ENCODE measurements at places on chromosomes 1 and 21.
A peak's percentile ranks its signal among the peaks of the same experiment; 100 is the strongest.

- no peak for DNase-seq
Observed at GRCh38 chr21:45593162-45594022, 50.1 kb upstream of the PCBP3 start.

DNA sequence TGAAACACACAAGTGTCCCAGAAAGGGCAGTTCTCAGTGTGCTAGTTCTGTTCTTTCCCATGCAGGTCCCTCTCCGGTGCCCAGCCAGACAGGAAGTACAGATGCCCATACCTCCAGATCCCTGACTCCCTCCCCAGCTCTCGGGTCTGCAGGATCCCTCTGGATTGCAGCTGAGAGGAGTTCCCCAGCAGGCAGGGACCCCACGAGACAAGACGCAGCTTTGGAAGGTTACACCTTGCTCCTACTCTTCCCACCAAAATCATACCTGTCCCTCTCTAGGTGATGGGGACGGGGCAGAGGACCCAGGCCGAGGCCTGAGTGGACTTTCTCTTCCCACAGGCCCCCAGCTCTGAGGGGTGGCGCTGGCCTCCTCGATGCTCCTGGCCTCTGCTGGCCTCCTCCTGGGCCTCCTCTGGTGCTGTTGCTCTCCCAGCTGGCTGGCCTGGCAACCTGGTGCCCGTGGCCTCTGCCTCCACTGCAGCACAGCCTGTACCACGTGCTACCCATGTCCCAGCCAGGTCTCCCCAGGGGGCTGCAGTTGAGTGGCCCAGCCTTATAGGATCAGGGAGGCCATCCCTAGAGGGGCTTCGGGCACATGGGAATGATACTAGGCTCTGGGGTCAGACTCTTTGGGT lies 9.4 kb downstream of the LDLRAD2 start:
- no peak for DNase-seq

DNA sequence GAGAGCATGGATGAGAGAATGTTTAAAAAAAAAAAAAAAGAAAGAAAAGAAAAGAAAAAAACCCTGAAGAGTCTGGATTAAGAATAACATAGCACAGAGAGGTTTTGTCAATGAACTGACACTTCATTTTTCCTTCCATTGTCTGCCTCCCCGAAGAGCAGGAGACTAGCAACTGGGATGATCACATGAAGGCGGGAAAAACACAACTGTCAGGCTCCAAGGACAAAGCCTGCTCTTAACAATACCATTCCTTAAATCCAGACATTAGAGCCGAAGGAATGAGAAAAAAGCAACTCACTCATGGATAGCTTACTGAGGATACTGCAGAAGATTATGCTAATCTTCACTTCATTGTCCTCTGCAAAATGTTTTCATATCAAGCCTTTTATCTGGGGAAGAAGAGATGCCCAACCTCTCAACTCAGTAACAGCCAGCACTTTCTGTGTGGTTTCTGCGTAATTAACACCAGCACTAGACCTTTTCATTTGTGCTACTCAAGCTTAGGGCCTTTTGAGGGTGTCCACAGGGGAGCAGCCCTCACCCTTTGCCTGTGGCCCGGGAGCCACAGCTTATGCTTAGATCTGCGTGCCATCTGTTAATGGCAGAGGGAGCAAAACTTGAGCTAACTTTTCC lies 182.3 kb downstream of the BARHL2 start:
- no peak for DNase-seq

DNA sequence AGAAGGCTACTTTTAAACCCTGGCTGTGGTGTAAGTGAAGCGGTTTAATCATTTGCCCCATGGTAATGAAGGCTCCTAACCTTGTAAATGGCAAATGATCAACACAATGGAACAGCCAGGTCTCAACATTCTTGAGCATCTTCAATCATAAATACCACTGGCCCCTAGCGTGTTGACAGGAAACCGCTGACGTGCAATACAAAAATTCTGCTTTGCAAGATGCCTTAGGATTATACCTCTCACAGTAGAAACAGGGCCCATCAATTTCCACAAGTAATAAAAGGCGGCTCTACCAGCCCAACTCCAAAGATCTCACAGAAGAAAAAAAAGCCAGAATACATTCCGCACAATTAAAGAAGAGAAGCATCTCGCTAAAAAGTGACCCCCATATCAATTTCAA lies 32.8 kb downstream of the LGALS8 start:
- DNase-seq: no peak

DNA sequence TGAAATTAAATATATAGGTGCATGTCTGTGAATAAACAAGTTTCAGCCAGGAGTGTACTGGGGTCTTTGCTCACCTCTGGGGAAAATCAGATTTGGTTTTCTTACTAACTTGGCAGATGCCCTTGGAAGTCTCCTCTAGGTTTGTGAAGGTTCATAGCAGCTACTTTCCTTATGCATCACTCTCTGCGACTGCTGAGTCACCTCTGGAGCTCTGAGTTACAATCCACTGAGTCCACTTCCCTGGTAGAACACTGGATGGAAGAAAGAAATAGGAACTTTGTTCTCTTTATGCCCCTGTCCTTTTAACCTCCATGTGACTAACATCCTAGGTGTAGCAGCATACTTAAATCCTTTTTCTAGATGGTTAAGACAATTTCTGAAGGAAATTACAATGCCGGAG lies 4.4 kb upstream of the FASLG start:
- DNase-seq: no peak

DNA sequence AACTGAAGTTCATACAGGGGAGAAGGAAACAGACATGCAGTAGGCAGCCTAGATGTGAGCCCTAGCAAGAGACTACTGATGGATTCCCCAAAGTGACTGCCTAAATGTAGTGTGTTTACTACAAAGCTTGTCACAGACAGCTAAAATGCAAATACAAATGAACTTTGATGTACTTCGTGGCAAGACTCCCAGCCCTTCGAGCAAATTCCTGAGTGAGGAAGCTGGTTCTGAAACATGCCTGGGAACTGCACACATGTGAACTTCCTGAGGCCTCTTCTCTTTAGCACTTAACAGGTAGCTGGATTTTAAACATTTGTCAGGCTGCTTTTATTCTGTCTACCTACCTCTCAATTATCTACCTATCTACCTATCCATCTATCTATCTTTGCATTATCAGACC lies 6.7 kb upstream of the IRF2BP2 start:
- DNase-seq: no peak

DNA sequence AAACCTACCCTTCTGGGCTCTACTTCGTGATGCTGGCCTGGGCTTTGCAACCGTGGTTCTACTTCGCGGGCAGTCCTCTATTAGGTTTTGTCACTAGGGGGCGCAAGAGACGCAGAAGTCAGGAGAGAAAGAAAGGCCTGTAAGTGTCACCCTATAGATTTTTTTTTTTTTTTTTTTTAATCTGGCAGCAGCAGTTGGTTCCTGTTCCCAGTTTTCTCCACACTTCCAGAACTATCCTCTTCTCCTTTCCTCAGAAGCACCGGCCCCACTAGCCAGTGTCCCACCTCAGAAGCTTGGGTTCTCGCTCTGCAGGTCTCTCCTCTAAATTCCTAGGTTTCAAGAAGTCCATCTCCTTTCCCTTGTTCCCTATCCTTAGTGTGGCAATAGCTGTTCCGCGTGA lies 9.1 kb upstream of the LCE2D start:
- peak; percentile 47 for DNase-seq

DNA sequence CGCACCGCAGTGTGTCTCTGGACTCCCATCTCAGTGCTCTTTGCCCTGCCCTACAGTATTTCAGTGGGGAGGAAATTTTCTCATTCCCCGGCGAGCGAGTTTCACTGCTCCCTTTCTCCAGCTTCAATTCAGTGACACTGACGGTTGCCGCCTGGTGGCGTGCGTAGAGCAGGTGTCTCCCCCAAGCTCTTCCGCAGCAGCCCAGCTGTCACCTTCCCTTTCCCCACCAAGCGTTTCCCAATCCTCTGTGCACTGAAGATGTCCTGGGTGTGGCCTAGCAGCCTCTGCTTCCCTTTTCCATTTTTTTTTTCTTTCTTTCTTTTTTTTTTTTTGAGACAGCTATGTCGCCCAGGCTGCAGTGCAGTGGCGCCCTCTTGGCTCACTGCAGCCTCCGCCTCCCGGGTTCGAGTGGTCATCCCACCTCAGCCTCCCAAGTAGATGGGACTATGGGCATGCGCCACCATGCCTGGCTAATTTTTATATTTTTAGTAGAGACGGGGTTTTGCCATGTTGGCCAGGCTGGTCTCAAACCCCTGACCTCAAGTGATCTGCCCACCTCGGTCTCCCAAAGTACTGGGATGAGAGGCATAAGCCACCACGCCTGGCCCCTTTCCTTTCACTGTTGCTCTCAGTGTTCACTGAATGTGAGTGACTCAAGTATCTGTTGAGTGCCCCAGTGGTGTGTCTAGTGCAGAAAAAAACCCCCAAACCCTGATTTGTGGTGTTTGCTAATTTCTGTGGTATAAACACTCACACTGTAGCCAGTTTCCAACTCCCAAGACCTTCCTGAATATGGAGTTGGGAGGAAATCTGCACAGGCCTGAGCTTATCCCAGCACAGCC lies 30.1 kb downstream of the TNFRSF1B start:
- no peak for DNase-seq

- DNase-seq: no peak
Observed at GRCh38 chr1:50423670-50424000, 392 bp upstream of the DMRTA2 start.

DNA sequence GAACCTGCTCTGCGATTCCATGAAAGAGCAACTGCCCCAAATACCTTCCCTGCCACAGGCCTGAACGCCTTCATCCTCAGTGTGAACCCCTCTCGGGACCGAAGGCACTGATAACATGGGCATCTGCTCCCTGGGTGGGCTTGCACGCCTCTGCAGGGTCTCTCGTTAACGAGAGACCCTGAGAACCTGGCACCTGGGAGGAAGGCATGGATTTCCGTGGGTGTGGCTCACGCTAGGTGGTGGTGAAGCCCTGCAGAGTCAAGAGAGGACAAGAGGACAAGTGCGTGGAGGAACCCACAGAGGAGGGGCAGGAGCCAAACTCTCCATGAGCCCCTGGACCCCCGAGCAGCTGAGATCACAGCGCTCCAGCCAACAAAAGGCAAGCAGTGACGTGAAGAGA lies 26.8 kb upstream of the COL6A2 start:
- DNase-seq: no peak

DNA sequence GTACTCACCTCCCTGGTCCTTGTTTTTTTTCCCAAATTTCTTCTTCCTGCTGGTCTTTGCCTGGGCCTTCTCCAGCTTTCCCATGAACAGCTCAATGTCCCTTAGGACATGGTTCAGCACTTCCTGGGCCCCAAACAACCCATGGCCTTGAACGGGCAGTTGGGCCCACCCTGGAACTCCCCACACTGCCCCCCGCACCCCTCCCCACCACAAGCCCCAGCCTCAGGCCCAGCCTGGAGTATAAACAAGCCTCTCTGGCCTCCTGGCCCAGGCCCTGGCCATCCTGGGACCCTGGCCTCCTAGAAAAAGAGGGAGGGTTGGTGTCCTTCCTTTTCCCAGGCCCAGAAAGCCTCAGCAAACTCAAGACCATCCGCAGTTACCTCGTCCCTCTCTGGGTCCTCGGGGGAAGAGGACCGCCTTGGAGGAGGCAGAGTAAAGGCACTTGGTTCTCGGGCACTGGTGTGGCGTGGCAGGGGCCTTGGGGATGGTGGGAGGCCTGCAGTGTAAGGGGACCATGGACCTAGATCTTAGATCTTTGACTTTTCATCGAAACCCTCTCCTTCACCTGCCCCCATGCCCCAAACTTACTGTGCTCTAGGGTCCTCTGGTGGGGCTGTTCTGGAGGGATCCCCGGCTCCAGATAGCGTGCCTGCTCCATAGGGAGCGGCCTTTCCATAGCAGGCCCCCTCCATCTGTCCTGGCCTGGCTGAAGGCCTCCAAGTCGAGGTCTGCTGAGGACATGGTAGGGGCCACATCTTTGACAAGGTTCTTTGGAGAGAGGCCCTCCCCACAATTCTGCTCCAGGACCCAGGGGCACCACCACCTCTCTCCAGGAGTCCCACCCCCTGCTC lies 5.6 kb downstream of the EPS8L3 start:
- no peak for DNase-seq

- no peak for DNase-seq
Observed at GRCh38 chr1:158334526-158335212, 3.3 kb upstream of the CD1B start.

- DNase-seq: no peak
Observed at GRCh38 chr1:204205486-204205885, 8.3 kb downstream of the GOLT1A start.

DNA sequence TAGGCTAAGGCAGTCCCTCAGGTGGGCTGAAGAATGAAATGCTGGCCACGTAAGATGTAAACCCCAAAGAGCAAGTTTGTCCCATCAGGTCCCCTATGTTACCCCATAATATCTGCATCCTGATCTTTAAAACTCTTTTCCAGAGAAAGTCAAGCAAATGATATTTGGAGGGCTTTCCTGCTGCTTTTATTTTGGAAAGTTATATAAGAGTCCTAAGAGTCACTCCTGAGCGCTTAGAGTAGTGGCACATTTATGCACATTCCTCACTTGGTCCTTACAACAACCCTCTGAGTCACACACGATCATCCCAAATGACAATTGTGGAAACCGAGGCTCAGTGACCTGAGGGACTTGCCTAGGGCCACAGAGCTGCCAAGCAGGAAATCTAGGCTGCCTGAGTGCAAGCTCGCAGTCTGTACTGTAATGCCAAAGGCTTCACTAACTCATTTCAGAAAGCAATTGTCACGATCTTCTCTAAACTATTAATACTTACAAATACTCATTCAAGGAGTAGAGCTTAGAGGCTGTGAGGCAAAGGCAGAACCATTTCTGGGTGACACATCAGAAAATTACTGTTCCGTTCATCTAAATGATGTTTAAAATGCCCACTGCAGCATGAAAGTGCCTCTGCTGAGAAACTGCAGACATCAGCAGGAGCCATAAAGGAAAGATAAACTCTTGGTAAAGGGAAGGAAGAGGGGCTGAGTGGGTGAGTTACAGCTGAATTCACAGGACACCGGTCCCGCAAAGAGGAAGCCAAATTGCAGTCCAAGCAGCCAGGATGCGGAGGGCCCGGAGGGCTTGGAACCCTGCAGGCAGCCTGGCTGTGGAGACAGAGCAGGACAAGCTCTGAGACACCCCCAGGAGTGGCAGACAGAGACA lies 30.8 kb downstream of the CAPZB start:
- DNase-seq: no peak

- DNase-seq: no peak
Observed at GRCh38 chr1:41341365-41341683, 19.9 kb upstream of the FOXO6 start.

DNA sequence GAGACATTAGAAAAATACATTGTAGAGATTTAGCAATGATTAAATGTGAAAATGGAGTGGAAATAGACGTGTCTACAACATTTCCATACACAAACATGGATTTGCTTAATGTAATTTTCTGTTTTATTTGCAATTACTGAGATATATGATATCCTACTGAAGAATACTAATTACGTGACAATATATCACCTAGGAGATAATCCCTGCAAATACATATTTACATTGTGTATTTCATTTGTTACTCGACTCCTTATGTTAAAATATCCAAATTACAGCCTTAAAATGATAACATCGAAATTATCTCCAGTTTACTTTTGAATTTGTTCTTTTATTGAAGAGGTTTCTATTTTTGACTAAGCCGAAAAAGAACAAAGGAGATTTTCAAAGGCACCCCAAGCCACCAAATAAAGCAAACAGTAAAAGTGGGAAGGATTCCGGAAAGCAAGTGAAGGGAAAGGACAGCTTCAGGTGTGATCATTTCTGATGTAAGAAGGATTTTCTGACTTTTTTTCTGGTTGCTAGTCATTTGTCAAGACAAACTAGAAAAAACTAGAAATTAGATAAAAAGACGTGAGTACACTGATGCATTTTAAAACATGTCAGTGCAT lies 7.9 kb downstream of the LHX4 start:
- DNase-seq: no peak
